ENCODE measurements at places on chromosomes 1 and 21. TPM values are rescaled to one million over a fixed set of nuclear protein-coding genes. Genes with fewer than 3 reads are reported as not detected.

DNA sequence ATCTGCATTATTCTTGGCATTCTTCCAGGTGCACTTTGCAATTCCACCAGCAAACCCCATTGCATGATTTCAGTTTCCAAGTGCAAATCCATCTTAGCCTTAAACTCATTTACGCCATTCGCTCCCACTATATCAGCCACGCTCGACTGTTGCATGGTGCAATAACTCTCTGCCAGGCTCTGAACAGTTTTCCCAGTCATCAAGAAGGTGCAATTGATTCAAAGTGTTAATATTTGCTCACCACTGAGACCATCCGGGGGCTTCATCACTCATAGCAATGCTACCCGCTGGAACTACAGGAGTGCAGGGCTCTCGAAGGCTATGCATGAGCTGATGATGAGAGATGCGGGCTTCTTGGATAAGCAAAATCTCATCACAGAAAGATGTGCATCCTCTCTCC, 488.2 kb downstream of the OMA1 start:
- no peak for DNase-seq

AADACL3 gene
- total RNA-seq: 2.3 TPM

DNA sequence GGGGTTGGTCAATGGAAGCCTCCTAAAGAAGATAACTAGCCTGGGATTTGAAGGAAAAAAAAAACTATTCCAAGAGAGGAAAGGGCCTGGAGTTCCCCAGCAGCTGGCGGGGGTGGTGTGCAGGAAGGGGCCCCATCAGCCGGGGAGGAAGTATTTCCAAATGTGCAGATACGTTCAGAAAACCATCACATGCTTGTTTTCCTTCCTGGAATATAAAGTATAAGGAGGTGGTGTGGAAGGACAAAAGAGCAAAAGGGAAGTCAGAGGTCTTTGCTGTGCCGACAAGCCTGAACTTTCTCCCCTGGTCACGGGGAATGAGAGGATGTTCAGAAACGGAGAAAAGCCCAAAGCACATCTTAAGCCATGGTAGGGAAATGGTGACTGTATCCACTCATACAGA, 72.0 kb upstream of the BACE2 start:
- DNase-seq: no peak

USH2A gene
- total RNA-seq: 0.04 TPM

DNA sequence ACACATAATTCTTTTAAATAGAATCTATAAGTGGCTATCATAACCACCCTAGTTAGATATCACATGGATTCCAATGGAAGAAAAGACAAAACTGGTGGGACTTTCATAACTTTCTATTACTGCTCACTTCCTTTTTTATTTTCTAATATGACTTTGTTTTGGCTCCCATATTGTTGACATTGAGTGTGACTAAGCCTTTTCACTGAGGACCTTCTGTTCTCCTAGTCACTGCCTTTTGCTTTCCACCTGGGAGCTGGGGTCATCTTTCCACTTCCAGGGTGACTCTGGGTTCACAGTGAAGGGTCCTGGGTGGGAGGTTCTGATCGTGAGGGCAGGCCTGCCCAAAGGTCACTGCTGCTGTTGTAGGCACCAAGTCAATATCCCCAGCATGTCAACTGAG, 275.8 kb downstream of the TGFB2 start:
- no peak for DNase-seq

DNA sequence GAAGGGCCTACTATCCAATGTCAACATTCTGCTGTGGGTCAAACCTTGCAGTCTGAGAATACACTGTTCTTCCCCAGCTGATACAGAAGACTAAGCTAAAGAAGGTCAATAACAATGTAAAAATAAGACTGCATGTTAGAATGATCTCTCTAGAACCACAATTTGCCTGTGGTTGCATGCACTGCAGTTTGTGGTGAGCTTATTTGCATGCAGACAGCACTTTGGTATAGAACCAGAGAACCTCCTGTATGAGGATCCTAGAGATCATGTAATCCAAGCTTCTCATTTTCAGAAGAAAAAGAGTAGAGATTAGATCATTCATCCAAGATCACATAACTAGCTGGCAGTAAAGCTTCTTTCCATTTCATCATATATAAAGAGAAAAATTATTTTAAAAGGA, 15.8 kb downstream of the SYNJ1 start:
- DNase-seq: no peak

GRCh38 chr1:216766633-216767327, 43.6 kb upstream of the ESRRG start:
- no peak for DNase-seq

DNA sequence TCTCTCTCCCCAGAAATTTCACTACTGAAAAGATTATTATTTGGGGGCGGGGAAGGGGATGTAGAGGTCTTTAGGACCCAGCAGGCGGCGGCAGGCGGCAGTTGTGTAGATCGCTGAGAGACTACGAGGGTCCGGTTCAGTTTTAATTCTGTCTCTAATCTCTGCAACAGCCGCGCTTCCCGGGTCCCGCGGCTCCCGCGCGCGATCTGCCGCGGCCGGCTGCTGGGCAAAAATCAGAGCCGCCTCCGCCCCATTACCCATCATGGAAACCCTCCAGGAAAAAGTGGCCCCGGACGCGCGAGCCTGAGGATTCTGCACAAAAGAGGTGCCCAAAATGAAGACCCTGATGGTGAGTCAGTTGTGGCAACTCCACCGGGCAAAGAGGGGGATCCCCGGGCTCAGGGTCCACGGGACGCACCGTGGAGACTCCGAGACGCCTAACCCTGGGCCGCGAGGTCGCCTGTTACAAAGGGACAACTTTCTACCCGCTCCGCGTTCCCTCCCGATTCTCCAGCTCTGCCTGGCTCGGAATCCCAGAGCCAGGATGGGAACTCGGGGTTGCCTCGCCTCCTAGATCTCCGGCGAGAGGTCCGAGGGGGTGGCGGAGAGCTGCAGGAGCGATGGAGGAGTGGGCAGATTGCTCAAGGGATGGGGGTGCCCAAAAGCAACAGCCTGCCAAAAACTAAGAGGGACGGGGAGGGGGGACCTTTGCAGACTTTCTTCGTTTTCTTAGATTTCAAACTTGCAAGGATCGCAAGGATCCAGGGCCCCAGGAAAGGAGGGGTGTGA, at the start of gene ST6GALNAC5:
Gene ST6GALNAC5, plus strand, starts transcription at position 139 of the 789 bp plus-strand sequence.
- peak; percentile 71 for DNase-seq

NTMT2 gene
- 0.67 TPM for total RNA-seq

- no peak for DNase-seq
Observed at GRCh38 chr1:159315381-159315780, 13.2 kb downstream of the FCER1A start.

OMA1 gene
- 11.7 TPM for total RNA-seq

Measured in H1 (cell line).